CD4-positive, alpha-beta T cell treated with Interleukin-15 for 4 hours (primary cell): ENCODE measurements at places on chromosomes 2 and 18.
A peak's percentile ranks its signal among the peaks of the same experiment; 100 is the strongest.

DNA sequence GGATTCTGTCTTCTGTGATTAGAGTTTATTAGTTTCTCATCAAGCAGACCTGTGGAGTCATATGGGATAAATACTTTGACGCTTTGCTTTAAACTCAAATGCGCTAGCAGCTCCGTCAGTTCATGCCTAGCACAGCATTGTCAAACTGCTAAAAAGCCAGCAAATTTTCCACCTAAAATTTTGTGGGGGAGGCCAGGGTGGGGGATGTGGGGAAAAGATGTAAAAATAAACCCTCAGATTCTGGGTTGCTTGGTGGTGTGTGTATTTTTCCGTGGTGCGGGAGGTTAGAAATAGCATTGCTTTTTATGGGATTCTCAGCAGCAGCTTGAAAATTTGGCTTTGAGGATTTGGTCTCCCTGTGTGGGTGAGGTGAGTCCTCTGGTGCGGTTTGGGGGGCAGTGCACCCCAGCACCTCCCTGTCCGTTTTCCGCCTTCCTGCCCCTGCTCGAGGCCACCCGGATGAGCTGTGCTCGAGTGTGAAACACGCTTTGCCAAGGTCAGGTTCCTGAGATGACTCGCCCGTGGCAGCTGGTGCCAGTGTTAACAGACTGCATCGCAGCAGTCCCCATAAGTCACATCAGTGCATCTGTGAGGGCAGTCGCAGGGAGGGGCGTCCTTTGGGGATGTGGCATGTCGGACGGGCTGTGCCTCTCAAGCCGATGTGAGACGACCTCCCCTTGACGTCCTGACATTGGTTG is 65.9 kb downstream of the LDLRAD4 start:
- DNase-seq: peak; percentile 29

GRCh38 chr2:222506230-222506935 is 82.0 kb downstream of the SGPP2 start:
- no peak for DNase-seq

DNA sequence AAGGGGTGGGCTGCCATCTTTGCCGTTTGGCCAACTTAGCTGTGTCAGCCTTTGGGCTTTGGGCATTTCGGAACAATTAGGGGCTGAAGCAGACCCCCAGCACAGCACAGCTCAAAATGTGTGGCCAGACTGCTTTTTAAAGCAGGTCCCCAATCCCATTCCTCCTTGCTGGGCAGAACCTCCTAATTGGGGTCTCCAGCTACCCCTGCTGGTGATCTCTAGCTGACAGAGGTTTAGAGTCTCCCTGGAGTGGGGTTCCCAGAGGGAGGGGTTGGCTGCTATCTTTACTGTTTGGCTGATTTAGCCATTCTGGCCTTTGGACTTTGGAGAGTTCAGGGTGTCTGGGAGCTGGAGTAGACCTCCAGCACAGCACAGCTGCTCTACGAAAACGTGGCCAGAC is 71.5 kb upstream of the LHCGR start:
- DNase-seq: no peak

- DNase-seq: no peak
These were observed 46.3 kb downstream of the EMX1 start for GRCh38 chr2:72963423-72964145.

DNA sequence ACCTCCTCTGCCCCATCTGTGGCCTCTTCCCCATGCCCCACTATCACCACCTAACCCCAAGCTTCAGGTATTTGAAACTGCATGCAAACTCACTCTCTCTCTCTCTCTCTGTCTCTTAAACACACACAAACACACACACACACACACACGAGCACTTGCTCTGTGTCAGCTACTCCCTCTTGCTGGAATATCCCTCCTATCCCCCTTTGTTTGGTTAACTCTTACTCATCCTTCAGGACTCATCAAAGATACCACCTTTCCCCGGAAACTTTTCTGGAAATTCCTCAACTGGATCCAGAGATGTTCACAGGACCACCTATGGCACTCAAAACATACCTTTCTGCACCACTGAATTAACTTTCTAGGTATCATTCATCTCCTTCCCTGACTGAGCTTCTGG is 222.8 kb upstream of the TMEM200C start:
- no peak for DNase-seq

DNA sequence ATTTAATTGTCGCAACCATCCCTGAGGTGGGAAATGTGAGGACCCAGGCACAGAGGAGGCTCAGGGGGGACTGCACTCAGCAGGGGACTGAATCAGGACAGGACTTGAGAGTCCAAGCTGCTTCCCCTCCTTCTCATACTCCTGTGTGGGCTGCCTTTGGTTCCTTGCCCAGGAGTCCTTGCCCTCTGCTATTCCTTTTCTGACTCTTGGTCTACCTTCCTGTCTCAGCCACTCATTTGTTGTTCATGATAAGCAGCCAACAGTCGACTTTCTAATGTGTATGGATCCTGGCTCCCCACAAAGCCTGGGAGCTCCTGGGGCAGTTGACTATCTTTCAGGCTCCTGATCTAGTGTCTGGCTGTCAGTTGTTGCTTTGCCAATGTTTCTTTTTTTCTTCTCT is 28.3 kb downstream of the GATA6 start:
- no peak for DNase-seq

GRCh38 chr2:54497763-54498680 is 41.9 kb downstream of the SPTBN1 start:
- no peak for DNase-seq

DNA sequence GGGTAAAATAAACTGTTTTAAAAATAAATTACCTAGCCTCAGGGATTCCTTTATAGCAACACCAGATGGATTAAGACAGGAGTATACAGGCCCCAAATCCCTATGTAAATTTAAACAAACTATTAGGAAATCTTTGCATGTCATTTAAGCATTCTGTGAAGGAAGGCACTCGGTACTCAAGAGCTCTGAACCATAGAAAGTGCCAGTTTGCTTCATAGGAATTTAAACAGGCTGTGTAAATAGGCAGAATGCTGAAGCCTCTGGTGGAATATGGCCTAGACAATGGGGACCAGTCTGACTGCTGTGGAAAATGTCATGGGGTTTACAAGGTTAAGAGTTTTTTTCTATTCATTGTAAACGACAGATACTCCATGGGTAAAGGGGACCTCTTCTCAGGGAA is 377.4 kb downstream of the DLGAP1 start:
- no peak for DNase-seq

- DNase-seq: no peak
These were observed 65.5 kb upstream of the ITGA6 start for GRCh38 chr2:172361840-172362239.

DNA sequence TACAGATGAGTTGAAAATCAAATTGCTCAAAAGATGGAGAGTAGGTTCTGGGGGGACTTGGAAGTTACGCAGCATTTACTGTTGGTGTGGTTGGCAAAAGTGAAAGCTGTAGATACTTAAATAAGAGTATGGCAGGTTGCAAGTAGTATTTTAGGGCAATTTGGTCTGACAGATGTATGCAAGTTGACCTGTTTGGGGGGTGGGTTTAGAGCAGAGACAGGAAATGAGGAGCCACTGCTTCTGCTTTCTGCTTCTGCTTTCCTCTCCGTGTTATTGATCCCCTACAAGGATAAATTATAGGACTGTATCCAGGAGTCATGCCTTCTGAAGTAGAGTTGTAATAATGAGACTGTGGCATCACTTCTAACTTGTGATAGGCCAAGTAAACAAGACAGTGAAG is 71.2 kb downstream of the EPAS1 start:
- no peak for DNase-seq

DNA sequence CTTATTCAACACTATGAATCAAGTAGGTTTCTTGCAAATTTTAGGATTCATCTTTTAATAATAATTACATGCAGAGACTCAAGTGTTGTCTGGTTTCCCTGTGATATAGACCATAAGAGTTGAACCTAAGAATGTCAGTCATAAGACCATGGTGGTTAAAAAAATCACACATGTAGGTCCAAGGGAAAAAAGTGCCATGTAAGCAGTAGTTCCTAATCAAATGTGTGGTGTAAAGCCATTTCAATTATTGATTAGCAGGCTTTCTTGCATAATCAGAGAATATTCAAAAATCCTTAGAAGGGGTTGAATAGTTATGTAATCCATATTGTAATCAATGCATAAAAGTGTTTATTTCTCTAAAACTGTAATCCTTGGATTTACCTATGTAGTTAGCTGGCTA is 93.8 kb downstream of the DCC start:
- DNase-seq: no peak
